ENCODE measurements at places on chromosomes 6 and 20.
A peak's percentile ranks its signal among the peaks of the same experiment; 100 is the strongest.

- DNase-seq, result no peak
These were observed 53.2 kb upstream of the SYNJ2 start for GRCh38 chr6:157928428-157928827.

GRCh38 chr6:37761554-37762271, 57.8 kb upstream of the ZFAND3 start:
- no peak for DNase-seq

GRCh38 chr6:54916858-54917257, 70.3 kb downstream of the FAM83B start:
- DNase-seq, result no peak

DNA sequence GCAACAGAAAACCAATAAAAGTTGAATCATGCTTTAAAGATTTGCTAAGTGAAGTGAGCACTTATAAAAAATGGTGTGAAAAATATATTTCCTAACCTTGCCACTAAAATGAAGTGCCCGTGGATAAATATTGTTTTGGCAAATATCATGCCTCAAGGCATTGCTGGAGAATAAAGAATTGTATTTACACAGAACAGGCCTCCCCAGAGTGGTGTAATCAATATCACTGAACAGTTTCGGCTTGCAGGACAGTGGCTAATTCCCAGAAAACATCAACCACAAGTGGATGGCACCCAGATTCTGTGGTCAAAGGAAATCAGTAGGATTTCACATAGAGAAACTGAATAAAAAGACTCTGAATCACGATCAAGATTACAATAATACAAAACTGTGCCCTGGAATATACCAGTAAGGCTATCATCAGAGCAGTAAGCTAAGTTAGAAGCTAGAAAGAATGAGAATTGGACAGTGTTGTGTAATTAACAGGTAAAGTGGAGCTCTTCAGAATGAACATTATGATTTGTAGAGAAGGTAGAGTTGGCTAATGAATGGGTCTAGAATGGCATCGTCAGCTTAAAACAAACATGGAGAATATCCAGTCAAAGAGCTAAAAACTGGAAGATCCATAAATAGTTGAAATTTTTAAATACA, 1026.9 kb upstream of the ADGRB3 start:
- DNase-seq, result no peak

DNA sequence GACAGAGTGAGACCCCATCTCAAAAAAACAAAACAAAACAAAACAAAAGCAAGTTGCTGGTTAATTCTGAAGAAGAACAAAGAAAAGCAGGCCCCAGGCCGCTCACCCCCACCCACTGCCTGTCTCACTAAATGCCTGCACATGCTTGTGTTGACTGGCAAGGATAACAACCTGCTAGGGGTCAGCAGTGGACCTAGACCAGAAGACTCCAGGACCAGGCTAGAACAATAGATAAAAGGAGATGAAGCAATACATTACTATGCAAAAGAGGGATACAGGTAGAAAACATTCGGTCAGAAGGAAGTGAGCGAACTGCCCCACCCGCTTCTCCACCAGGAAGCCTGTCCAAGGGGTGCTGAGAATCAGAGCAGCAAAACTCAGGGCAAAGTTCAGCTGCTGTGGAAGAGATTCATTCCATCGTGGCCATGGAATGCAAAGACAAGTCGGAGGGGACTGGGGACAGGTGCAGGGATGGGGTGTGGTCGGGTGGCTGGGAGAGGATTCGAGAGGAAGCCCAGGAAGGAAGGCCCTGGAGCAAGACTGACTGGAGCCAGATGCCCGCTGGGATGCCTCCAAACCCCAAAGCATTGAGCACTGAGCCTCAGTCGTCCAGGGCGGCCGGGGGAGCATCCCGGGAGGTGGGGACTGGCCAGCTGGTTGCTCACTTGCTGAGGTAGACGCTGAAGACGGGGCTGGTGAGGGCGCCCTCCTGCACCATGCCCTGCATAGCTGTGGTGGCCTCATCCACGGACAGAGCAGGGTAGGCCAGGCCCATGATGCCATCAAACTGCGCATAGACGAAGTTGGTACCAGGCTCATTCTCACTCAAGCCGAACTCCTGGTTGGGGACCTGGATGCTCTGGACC, 5.3 kb downstream of the PGC start:
- no peak for DNase-seq

- no peak for DNase-seq
These were observed 7.2 kb upstream of the VWA7 start for GRCh38 chr6:31784098-31784925.

DNA sequence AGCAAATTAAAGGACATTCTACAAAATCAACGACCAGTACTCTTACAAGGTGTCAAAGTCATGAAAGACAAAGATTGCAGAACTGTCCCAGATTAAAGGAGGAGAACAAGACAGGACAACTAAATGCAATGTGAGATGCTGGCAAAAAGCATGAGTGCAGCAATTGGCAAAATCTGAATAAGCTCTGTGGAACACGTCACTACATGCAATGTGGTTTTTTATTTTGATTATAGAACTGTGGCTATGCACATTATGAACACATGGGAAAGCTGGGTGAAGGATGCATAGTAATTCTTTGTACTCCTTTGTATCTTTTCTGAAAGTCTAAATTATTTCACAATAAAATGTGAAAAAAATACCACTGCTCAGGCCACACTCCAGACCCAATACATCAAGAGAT, 509.4 kb downstream of the KIF16B start:
- DNase-seq, result no peak

- DNase-seq, result no peak
These were observed 204.0 kb downstream of the TSHZ2 start for GRCh38 chr20:53176134-53176533.

DNA sequence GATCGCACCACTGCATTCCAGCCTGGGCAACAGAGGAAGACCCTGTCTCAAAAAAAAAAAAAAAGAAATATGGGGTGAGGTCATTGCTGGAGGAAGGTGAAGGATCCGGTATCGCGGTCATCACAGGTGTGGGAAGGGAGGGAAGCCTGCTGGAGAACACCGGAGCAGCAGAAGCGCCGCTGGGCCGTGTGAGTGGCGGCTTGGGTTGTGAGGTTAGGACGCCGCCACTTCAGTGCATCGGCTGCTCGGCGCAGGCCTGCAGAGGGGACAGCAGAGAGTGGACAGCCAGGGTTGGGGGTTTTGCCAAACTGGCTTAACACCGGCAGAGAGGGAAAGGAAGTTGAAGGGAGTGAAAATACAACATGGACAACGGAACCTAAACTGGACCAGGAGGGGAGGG, 5.4 kb downstream of the TLDC2 start:
- no peak for DNase-seq

- DNase-seq, result no peak
These were observed 19.2 kb upstream of the STK38 start for GRCh38 chr6:36566418-36566905.

GRCh38 chr6:80522576-80522975, 416.1 kb downstream of the BCKDHB start:
- DNase-seq, result no peak

DNA sequence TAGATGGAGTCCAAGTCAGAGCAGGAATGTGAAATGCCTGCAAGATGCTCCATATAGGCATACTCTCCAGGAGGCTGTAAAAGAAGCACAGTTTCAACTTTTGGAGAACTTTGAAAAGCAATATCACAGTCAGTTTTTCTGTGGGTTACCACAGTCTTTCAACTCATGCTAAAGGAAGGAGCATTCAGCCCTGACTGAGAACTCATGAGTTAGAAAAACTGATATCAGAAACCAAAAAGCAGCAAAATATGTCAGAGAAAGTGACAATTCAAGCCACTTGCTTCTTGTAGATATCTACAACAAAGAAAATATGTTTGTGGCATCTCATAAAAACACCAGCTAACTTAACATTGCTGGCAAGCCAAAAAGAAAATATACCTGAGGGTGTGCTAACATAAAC, 36.1 kb upstream of the PTCHD4 start:
- DNase-seq, result no peak

- DNase-seq, result no peak
These were observed 5.9 kb upstream of the VSTM2L start for GRCh38 chr20:37896932-37897548.

GRCh38 chr6:45741437-45742171, 274.1 kb downstream of the CLIC5 start:
- no peak for DNase-seq

DNA sequence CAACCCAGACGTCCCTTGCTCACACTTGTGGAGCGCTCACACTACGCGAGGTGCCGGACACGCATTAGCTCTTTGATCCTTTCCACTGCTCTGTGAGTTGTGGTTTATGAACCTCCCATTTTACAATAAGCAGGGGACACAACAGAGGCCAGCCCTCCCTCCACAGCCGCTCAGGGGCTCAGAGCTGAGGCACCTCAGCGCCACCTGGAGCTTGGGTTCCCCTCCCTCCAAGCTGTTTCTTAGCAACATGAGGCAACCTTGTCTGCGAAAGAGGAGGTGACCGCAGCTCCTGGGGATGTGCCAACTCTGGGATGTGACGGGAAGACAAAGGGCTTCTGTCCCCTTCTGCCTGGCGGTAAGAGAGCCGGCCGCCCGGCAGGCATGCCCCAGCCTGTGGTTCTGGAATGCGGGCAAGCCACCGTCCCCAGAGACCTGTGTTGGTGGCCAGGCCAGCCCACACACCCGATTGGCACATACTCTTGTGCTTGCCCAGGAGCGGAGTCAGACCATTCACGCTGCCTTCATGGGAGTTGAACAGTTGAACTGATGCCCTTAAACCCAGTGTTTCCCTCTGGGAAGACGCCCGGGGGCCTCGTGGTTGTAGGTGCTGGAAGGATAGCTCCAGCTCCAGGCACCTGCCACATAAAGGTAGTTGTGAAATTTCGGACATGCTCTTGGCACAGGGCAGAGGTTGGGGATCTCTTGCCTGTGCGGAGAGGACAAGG, 44.5 kb downstream of the RBM38 start:
- peak; percentile 83 for DNase-seq

- DNase-seq, result no peak
These were observed 91.7 kb upstream of the NFATC2 start for GRCh38 chr20:51634257-51634656.

GRCh38 chr6:42021847-42022754, 28.2 kb upstream of the TAF8 start:
- no peak for DNase-seq

GRCh38 chr6:170292407-170293158, 1.7 kb upstream of the DLL1 start:
- DNase-seq, result no peak

DNA sequence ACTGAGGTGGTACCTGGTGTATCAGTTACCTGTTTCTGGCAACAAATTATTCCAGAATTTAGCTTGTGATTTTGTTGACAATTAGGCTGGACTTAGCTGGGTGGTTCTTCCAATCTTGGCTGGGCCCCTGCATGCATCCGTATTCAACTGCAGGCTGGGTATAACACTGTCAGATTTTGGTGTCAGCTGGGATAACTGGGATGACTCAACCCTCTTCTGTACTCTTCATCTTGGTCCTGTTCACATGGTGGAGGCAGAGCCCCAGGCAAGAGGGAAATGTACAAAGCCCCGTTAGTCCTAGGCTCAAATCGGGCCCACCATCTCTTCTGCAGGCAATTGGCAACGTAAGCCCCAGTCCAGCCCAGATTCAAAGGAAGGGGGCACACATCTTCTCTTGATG, 89.2 kb downstream of the PHACTR3 start:
- DNase-seq, result no peak

DNA sequence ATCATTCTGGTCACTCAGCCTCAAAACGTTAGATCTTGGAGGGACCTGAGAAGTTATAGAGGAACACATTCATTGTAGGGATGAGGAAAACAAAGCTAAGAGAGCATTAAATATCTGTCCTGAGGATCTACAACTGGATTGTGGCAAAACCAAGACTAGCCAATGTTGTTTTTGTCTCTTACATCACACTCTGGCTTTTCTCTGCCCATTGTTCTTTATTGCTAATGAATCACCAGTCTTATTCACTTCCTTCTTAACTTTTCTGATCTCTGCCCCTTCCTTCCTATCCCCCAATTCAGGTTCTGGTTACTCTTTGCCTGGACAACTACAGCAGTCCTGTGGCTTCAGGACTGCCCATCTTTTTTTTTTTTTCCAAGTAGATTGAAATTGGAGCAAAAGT, 57.0 kb upstream of the PREP start:
- no peak for DNase-seq

- no peak for DNase-seq
These were observed 15.2 kb downstream of the GMPR start for GRCh38 chr6:16253399-16254144.

DNA sequence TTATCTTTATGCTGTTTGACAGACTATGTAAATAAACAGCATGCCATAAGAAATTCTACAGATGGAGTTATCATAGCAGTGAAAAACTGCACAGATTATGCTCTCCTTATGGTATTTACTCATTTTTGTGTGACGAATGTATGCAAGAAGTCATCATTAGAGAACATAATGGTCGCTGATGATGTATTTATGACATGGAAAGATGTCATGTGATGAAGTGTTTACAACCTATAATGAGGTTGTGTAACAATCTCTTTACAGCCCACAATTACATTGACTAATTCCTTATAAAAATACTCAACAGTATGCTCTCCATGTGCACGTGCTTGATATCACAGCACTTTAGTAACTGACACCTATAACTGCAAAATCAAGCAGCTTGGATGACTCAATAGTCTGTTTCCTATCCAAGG, 192.4 kb downstream of the BMP2 start:
- DNase-seq, result no peak

DNA sequence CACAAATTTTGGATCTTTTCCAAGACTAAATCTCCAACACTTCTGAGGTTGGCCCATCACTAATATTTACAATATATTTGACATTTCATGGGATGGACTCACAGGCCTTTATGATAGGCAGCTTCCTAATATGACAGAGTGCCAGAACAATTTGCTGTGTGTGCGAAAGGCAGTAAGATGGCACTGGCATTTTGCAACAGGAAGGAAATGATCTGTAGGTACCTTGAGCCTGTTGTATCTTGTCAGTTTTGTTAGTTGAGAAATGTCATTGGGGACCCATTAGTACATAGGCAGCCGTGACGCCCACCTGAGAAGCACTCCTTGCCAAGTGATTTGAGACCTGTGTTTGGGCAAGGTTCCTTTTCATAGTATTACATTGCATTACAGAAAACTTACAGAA, 153.4 kb upstream of the HEY2 start:
- no peak for DNase-seq

- no peak for DNase-seq
These were observed 548.9 kb downstream of the CBLN4 start for GRCh38 chr20:55456316-55456940.

DNA sequence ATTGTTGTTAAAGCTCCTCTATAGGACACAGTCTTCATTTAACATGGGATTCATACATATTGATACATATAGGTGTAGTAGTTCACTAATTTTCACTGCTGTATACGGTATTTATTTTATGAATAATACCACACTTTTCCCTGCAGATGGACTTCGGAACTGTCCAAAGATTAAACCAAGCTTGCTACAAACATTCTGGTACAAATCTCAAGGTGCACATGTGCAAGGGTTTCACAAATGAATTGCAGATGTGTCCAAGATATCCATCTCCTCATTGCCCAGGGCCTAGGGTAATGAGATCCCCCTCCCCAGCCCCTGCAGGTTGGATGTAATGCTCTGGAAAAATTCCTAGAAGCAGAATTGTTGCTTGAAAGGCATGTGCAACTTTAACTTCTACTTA, 31.4 kb downstream of the DTNBP1 start:
- no peak for DNase-seq
